ENCODE measurements at places on chromosomes 6 and 20.

GRCh38 chr6:141133346-141133745 lies 999.4 kb upstream of the GJE1 start:
- no peak for DNase-seq

DNA sequence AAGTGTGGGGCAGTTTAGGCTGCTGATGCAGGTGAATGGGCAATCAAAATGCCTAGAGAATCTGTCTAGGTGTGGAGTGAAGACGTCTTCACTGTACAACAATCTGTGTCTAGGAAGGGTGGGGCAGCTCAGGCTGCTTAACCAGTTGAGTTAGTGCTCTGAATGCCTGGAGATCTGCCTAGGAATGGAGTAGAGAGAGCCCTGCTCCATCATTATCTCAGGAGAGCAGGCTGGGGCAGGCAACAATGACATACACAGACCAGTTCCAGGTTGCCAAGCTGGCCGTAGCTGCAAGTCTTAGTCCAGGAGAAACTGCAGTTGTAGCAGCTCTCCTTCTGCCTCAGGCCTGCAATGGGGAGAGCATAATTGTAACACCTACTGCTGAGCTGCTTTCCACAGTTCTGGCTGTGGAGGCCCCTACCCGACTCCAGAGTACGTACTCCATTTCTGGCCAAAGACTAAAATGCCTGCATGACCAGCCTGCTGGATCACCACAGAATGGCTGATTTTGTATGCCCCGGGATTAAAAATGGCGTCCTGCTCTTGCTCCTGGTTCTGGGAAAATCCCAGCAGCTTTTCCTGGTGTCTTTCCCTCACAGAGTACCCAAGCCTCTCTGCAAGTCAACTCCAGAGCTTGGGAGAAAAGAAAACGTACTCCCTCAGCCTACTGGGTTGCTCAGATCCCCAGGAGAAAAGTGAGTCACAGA lies 545.4 kb downstream of the ADGRB3 start:
- peak; percentile 10 for DNase-seq

GRCh38 chr6:133645966-133646740 lies 242.8 kb upstream of the TCF21 start:
- DNase-seq, result no peak

DNA sequence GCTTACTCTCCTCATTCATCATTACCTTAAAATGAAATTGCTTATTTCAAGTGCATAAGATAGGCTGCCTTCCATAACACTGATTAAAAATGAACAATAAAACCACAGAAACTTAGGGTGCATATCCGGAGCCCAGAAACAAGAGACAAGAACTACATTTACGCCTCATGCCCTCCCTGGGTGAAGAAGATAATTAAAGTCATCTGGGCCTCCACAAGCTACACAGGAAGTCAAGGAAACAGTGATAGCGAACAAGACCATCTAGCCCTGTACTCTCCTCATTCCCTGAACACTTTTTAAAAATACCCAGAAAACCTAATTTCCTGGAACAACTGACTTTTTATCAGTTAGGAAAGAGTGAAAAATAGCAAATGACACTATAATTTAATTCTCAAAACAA lies 6.3 kb downstream of the SOD2 start:
- DNase-seq, result no peak

GRCh38 chr6:169117663-169118062 lies 136.0 kb downstream of the THBS2 start:
- no peak for DNase-seq

DNA sequence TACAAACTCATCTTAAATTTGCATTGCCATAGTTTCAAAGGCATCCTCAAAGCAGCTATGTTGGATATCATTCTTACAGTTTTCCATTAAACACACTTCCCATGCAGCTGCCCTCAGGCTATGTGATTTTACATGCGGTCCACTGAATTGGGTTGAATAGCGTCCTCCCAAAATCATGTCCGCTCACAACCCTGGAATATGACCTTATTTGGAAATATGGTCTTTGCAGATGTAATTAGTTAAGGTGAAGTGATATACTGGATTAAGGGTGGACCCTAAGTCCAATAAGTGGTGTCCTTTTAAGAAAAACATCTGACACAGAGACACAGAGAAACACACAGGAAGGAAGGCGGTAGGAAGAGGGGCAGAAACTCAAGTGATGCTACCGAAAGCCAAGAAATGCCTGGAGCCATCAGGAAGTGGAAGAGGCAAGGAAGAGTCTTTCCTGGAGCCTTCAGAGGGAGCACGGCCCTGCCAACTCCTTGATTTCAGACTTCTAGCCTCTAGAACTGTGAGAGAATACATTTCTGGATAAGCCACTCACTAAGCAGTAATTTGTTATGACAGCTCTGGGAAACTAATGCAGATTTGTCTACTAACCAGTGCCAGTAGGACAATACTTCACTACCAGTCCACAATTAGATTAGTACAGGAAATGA lies 42.7 kb upstream of the NHSL1 start:
- DNase-seq, result no peak

- no peak for DNase-seq
Observed at GRCh38 chr6:126531840-126532239, 191.9 kb downstream of the CENPW start.

- DNase-seq, result peak; percentile 69
Observed at GRCh38 chr6:133512410-133513016, 271.4 kb downstream of the EYA4 start.

GRCh38 chr20:44780226-44780625 lies 30.1 kb downstream of the RIMS4 start:
- peak; percentile 37 for DNase-seq

- no peak for DNase-seq
Observed at GRCh38 chr6:35063701-35064280, 77.3 kb downstream of the TCP11 start.

- DNase-seq, result no peak
Observed at GRCh38 chr6:87784690-87785089, 82.7 kb upstream of the AKIRIN2 start.

- DNase-seq, result no peak
Observed at GRCh38 chr6:118621799-118622470, 29.5 kb downstream of the CEP85L start.

GRCh38 chr6:165599596-165600487 lies 63.2 kb downstream of the PDE10A start:
- peak; percentile 80 for DNase-seq

GRCh38 chr20:20552076-20552475 lies 160.4 kb downstream of the RALGAPA2 start:
- no peak for DNase-seq

GRCh38 chr6:116515141-116515540 lies 3.7 kb downstream of the CALHM5 start:
- no peak for DNase-seq

- DNase-seq, result no peak
Observed at GRCh38 chr6:132780770-132781371, 17.6 kb downstream of the SLC18B1 start.

DNA sequence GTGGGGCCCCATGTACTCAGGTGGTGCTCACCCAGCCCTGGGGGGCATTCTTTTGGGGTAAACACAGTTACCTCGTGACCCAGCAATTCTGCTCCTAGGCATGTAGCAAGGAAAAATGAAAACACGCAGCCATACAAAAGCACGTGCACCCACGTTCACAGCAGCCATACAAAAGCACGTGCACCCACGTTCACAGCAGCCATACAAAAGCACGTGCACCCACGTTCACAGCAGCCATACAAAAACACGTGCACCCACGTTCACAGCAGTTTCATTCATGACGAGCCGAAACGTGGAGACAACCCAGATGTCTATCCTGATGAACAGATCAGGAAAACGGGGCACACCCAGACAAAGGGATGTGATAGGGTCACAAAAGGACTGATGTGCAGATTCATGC lies 57.1 kb downstream of the YTHDF1 start:
- no peak for DNase-seq

GRCh38 chr6:170117111-170117972 lies 173.5 kb downstream of the DLL1 start:
- DNase-seq, result no peak

- no peak for DNase-seq
Observed at GRCh38 chr20:38987777-38988176, 25.6 kb downstream of the DHX35 start.

DNA sequence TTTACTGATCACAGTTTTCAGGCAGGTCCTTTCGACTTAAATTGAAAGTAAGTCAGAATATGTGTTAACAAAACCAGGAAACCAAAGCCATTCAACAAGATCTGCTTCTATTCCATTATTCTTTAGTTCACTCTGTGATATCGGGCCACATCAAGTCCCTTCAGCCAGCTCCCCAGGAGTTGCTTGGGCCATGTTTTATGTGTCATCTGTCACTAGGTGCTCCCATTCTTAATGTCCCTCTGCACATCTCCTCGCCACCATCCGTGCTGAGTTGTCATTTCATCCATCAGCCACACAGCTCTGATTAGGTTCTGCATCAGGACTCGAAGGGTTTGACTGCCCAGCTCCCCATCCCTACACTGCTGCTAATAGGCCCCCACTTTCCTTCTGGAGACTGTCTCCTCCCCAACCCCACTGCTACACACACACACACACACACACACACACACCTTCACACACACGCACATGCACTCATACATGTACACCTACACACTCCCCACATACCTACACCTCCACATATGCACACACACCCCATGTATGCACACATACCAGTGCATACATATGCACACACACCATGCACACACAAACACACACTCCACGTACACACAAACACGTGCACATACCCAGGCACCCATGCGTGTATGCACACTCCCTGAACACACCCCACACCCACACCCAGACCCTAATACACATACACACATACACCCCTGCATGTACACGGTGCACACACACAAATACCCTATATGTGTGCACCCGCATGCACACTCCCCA lies 143.3 kb upstream of the GMDS start:
- DNase-seq, result no peak

GRCh38 chr20:37903317-37904007 lies 535 bp downstream of the VSTM2L start:
- no peak for DNase-seq

GRCh38 chr6:71496018-71496721 lies 207.6 kb downstream of the OGFRL1 start:
- no peak for DNase-seq

- DNase-seq, result peak; percentile 6
Observed at GRCh38 chr20:60138256-60139220, 180.3 kb downstream of the CDH26 start.

- no peak for DNase-seq
Observed at GRCh38 chr20:21377701-21378100, 19.6 kb downstream of the NKX2-4 start.

- DNase-seq, result peak; percentile 79
Observed at GRCh38 chr20:5056801-5057599, 55.7 kb upstream of the SLC23A2 start.

GRCh38 chr6:36118550-36119107 lies 11.7 kb upstream of the MAPK13 start:
- peak; percentile 59 for DNase-seq

DNA sequence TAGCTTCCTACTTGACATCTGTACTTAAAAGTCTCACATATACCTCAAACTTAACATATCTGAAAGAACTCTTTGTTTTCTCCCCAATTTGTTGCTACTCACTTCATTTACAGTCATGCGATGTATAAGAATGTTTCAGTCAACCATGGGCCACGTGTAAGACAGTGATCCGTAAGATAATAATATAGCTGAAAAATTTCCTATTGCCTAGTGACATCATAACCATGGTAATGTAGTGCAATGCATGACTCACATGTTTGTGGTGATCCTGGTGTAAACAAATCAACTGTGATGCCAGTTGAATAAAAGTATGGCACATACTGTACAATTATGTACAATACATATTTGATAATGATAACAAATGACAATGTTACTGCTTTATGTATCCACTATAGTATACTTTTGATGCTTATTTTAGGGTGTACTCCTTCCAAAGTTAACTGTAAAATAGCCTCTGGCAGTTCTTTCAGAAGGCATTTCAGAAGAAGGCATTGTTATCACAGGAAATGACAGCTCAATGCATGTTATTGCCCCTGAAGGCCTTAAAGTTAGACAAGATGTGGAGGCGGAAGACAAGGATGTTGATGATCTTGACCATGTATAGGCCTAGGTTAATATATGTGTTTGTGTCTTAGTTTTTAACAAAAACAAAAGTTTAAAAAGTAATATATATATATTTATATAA lies 579.0 kb downstream of the EPHA7 start:
- DNase-seq, result peak; percentile 6

DNA sequence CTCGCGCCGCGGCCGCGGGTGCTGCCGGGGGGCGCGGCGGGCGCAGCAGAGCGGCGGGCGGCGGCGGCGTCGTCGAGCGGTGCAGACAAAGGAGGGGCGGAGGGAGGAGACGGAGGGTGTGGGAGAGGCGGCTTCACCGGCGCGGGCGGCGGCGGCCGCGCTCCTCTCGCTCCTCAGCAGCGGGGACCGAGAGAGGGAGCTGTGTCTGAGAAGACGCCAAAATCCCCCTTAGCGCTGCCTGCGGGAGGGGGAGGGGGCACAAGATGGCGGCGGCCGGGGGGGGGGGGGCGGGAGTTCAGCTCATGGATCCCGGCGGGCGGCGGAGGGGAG lies 296 bp downstream of the ADNP start:
- DNase-seq, result no peak

GRCh38 chr20:59390437-59390836 lies 90.0 kb downstream of the EDN3 start:
- DNase-seq, result no peak

DNA sequence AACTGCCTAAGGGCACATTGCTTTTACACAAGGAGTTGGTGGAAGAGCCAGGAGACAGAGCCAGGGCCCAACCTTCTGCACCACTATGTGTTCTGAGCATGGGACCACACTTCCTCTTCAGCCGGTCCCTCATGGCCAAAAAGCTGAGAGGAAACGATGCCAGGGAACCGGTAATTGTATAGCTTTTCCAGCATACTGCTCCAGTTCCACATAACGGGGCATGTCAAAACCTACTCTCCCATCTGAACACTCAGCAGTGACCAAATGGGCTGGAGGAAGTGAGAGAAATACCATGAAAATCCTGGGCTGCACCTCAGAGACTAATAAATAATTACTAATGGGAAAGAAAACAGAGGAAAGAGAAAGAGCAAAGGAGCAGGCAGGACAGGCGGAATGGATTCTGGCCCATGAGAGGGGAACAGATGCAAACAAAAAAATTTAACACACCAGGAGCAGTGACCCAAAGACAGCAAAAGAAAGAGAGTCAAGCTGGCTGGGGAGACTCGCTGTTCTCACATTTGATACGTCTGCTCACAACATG lies 52.0 kb upstream of the BMP2 start:
- DNase-seq, result no peak

DNA sequence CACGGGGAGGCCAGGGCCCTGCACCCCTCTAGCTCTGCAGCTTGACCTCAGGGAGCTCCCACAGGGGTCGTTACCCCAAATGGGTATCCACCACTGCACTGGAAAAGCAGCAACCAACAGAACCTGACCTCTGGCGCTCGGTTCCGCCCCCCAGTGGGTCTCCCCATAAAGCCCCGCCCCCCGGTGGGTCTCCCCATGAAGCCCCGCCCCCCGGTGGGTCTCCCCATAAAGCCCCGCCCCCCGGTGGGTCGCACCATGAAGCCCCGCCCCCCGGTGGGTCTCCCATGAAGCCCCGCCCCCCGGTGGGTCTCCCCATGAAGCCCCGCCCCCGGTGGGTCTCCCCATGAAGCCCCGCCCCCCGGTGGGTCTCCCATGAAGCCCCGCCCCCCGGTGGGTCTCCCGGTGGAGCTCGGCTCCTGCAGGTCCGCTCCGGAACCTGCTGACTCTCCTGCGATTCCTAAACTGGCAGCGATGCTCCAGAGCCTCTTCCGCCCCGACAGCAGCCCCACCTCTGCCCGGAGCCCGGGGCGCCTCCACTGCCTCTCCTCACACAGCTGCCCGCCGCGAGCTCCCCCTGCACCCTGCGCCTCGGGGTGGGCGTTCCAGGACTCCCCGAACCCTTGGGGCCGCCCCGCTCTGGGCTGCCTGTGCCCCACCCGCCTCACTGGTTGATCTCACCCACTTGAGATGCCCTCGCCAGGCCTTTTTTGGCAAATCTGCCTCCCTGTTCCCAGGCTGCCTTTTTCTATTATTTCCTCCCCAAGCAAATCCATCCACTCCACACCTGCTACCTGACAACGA lies 12.1 kb downstream of the SLC2A4RG start:
- DNase-seq, result no peak

Measured in trophoblast cell (in vitro differentiated cells and primary cell).